Activated CD4-positive, alpha-beta T cell treated with anti-CD3 and anti-CD28 coated beads, Interleukin-2, Interleukin-6, amounts not matched to agents 100 ng/mL and 50 ng/mL, durations not matched to agents 16 hours and 8 hours (primary cell): ENCODE measurements at places on chromosomes 7 and 10.

- DNase-seq: no peak
Observed at GRCh38 chr10:82942286-82943099, 1067.5 kb downstream of the NRG3 start.

- no peak for DNase-seq
Observed at GRCh38 chr7:34087892-34088891, 182.9 kb downstream of the BMPER start.

GRCh38 chr7:156616269-156617202 lies 24.0 kb upstream of the RNF32 start:
- no peak for DNase-seq

GRCh38 chr10:12397147-12397896 lies 48.0 kb downstream of the CAMK1D start:
- DNase-seq: no peak

DNA sequence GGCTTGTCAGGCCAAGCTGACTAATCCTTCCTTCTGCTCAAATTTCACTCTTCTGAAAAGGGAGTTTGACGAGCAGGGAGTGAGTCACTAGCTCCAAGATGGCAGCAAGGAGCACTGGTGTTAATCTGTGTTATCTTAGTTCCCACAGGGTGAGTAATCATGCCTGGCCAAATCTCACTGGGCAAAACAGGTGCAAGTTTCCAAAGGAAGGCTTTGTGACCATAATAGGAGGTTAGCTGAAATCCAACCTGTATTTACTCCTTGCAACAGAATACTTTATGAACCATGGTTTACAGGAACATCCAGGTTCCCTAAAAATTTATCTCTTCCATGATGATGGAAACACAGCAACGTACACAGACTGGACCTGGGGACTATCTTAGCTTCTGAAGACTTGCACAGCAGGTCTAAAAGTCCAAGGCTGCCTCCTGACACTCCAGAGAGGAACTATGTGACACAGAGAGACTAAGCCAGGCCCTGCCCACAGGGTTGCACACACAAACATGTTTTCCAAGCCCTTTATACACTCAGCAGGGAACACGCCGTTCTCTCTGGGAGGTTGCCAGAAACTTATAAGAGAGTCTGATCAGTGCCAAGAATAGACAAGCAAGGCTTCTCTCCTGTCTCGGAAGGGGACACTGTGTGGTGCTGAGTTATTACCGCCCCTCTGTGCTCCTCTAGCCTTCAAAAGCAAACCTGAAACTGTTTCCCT lies 46.3 kb downstream of the PDK4 start:
- no peak for DNase-seq

- no peak for DNase-seq
Observed at GRCh38 chr10:49602380-49603023, 7.6 kb upstream of the SLC18A3 start.

GRCh38 chr7:128852537-128853254 lies 10.0 kb upstream of the ATP6V1F start:
- DNase-seq: no peak

- DNase-seq: no peak
Observed at GRCh38 chr10:47019155-47020145, 108.2 kb downstream of the PTPN20 start.
